GM03348 (cell line): ENCODE measurements at places on chromosomes 13 and 19.

- no peak for DNase-seq
These were observed 127.2 kb downstream of the DNAJC15 start for GRCh38 chr13:43150369-43151207.

DNA sequence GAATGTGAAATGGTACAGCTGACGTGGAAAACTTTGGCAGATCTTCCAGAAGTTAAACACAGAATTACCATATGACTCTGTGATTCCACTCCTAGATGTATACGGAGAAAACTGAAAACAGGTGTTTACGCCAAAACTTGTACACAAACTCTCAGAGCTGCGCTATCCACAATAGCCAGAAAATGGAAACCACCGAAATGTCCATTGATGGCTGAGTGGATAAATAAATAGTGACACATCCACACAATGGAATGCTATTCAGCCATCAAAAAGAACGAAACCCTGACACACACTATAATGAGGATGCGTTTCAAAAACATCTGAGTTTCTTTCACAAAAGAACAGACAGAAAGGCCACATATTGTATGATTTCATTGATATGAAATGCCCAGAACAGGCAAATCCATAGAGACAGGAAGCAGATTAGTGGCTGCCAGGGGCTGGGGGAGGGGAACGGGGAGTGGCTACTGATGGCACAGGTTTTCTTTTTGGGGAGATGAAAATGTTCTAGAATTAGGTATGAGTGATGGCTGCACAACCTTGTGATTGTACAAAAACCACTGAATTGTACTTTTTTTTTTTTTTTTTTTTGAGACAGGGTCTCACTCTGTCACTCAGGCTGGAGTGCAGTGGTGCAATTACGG lies 33.0 kb downstream of the IL12RB1 start:
- no peak for DNase-seq

DNA sequence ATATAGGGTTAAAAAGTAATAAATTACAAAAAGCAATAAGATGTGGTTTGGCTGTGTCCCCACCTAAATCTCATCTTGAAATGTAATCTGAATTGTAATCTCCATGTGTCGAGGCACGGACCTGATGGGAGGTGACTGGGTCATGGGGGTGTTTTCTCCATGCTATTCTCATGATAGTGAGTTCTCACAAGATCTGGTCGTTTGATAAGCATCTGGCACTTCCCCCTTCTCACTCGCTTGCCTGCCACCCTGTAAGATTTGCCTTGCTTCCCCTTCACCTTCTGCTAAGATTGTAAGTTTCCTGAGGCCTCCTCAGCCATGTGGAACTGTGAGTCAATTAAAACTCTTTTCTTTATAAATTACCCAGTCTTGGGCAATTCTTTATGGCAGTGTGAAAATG lies 577.4 kb downstream of the TBC1D4 start:
- no peak for DNase-seq

- DNase-seq: peak; percentile 27
These were observed 20.9 kb downstream of the COG6 start for GRCh38 chr13:39676315-39676876.

DNA sequence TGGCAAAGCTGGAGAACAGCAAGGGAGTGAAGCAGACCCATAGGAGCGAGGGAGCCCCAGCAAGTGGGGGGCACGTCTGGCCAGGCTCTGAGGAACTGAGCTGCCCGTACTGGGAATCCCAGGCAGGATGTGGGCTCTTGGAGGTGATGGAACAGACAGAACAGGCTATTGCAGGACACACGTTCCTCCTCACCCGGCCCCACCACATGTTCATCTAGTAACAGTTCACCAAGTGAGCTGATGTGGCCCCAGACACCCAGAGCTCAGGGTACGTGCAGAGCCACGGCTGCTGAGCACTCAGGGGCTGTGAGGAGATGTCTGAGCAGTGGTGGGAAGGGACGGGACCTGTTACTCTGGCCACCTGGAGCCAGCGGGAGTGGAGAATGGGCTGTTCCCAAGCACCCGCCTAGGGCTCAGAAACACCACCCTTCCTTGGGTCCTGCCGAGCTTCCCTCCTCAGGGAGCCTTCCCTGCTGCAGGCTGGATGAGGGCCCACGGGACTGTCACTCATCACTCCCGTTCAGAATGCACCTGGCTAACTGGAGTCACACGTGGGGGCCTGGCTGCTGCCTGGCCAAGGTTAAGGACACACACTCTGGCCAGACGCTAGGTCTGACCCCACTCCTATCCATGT lies 18.4 kb downstream of the ELL start:
- no peak for DNase-seq

GRCh38 chr19:1825909-1826556 lies 14.0 kb upstream of the ATP8B3 start:
- peak; percentile 94 for DNase-seq

DNA sequence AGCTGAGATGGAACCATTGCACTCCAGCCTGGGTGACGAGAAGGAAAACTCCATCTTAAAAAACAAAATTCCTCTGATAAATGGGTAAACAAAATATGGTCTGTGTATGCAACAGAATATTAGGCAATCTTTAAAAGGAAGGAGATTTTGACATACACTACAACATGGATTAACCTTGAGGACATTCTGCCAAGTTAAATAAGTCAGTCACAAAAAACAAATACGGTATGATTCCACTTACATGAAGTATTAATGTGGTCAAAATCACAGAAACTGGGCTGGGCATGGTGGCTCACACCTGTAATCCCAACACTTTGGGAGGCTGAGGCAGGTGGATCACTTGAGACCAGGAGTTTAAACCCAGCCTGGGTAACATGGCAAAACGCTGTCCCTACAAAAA lies 3.0 kb upstream of the ZNF444 start:
- no peak for DNase-seq

GRCh38 chr19:3958836-3959765 lies 11.8 kb downstream of the DAPK3 start:
- DNase-seq: no peak

- no peak for DNase-seq
These were observed 226.3 kb upstream of the DACH1 start for GRCh38 chr13:72093262-72093661.

DNA sequence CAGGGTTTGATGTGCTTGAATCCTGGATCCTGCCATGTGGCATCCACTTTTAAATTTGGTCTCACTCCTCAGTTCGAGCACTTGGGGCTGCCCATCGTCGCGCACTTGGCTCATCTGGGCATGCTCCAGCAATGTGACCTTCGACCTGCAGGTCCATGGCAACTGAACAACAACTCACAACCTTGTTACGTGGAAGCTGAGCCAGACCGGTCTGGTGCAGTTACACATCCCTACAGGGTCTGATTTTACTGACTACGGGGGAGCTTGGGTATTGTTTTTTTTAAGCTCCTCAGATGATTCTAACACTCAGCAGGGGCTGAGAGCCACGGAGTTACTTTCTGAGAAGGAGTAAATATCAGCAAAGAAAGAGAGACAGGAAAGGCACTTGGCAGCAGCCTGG lies 769.6 kb downstream of the UQCRFS1 start:
- no peak for DNase-seq

DNA sequence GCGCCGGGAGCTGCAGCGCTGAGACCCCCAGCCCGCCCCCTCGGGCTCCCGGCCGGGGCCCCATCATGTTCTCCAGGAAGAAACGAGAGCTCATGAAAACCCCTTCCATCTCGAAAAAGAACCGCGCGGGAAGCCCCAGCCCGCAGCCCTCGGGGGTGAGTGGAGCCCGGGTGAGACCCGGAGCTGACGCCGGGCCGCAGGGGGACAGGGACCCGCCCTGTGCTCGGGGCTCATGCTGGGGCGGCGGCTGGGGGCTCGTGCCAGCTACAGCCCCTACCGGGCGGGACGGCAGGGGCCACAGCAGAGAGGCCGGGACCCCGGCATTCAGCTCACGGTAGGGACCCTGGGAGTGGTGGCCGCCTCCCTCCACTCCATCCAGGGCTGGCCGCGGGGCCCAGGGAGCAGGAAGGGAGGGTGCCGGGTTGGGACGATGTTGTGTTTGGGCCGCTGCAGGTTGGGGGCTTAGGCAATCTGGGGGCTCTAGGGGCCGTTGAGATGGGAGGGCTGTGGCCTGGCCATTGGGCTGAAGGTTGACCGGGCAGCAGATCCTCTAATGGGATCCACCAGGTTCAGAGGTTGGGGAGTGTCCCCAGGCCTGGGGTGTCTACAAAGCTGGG lies 482 bp downstream of the ARHGAP45 start:
- DNase-seq: no peak

DNA sequence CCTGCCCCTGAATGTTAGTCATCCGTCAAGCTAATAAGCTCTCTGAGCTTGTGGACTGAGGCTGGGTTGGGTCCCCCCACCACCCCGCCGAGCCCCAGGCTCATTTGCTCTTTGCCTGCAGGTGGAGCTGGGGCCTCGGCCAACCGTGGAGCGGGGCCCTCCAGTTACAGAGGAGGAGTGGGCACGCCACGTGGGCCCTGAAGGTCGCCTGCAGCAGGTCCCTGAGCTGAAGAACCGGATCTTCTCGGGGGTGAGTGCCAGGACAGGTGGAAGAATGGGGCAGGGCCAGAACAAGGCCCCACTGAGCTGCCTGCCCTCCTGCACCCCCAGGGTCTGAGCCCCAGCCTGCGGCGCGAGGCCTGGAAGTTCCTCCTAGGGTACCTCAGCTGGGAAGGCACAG lies 5.1 kb downstream of the TBC1D17 start:
- DNase-seq: no peak

GRCh38 chr19:31534786-31535657 lies 185.8 kb upstream of the TSHZ3 start:
- no peak for DNase-seq

GRCh38 chr13:61880578-61881283 lies 465.1 kb upstream of the PCDH20 start:
- DNase-seq: peak; percentile 13

GRCh38 chr19:55301459-55302317 lies 17.9 kb downstream of the BRSK1 start:
- DNase-seq: peak; percentile 99

GRCh38 chr13:101514695-101515275 lies 62.3 kb downstream of the ITGBL1 start:
- DNase-seq: no peak

GRCh38 chr13:75689686-75690085 lies 53.6 kb downstream of the LMO7 start:
- no peak for DNase-seq

DNA sequence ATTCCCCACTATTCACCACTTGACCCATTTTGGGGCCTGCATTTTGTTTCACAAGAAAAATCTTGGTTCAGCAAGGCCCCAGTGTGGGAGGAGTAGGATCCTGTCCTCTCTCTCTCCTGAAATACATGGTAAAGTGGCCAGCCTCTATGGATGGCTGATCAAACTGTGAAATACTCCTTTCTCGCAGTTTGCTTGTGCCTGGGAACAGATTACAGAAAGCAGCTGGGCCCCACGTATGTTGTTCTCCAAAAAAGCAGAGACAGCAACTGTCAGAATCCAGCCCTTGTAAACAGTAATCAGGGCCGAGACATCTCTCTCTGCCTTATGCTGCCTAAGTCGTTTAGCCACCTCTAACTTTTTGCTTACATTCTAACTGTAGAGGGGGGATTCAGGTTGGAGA lies 61.0 kb upstream of the RAP2A start:
- no peak for DNase-seq

GRCh38 chr13:32838945-32839344 lies 177.3 kb upstream of the KL start:
- DNase-seq: no peak

DNA sequence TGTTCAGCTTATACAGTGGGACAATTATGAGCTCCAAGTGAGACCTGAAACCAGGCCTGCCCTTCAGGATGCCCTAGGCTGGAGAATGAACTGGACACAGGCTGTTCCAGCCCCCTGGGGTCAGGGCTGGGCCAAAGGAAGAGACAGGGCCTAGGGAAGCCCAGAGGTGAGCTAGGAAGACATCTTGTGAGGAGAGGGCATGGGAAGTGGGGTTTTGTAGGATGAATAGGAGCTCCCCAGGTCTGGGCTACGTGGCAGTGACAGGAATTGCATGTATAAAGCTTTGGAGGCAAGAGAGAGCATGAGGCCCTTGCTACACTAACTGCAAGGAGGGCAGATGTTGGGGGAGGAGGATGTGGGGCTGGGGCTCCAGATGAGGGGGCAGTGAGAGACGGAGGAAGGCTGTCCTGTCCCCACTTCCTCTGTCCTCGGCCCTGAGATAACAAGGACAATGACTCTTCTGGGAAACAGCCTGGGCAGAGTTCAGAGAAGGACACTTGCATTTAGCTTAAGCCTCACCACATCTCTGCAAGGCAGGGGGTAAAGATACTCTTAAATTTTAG lies 1.5 kb upstream of the TBXA2R start:
- DNase-seq: no peak

GRCh38 chr19:32337084-32337808 lies 8.2 kb upstream of the ZNF507 start:
- peak; percentile 14 for DNase-seq

DNA sequence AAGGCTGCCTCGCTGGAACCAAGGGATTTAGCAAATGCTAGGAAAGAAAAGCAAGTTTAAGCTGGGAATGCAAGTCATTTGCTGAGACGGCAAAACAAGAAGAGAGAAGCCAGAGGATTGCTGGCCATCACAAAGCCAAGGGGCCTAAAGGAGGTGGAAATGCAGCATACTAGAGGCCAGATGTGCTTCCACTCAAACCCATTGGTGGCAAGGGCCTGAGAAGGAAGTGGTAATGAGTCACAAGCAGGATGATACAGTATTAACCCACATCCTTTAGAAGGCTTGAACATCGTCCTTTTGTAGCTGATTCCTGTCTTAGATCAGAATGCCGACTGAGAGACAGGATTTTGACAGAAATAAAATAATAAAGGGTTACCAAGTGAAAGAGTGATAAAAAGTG lies 68.2 kb downstream of the ITGBL1 start:
- DNase-seq: peak; percentile 63

GRCh38 chr13:50446611-50447010 lies 396.9 kb downstream of the DLEU7 start:
- DNase-seq: no peak

DNA sequence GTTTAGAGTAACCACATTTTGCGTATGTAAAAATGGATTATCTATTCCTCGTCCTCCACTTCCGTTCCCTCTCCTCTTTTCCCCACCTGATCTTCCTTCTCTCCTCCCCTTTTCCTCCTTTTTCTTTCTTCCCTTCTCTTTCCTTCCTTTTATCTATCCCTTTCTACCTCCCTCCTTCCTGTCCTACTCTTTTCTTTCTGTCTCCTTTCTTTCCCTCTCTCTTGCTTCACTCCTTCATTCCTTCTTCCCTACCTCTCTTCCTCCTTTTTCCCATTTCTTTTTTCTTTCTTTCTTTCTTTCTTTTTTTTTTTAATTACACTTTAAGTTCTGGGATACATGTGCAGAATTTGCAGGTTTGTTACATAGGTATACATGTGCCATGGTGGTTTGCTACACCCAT lies 688.4 kb upstream of the GPC6 start:
- no peak for DNase-seq

DNA sequence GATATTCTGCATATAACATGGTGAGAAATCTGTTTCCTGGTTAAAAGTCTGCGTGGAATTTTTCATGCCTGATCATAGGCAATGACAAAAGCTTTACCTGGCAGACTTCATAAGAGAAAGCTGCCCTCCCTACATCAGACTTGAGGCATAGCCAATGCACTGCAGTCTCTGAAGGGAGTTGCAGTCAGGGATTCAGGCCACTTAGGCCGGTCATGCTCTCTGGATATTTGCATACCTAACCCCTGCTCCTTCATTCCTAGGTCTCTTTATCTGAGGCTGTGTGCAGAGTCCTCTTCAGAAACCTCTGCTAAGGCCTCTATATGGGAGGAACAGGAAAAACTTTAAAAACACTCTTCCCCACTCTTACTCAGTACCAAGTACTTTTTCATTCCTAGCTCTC lies 287.4 kb downstream of the PCDH17 start:
- no peak for DNase-seq
